ENCODE measurements at places on chromosomes 2 and 18.

- DNase-seq, result no peak
Observed at GRCh38 chr18:57754577-57755338, 48.4 kb downstream of the ATP8B1 start.

- no peak for DNase-seq
Observed at GRCh38 chr2:217614498-217614897, 388.3 kb downstream of the TNS1 start.

DNA sequence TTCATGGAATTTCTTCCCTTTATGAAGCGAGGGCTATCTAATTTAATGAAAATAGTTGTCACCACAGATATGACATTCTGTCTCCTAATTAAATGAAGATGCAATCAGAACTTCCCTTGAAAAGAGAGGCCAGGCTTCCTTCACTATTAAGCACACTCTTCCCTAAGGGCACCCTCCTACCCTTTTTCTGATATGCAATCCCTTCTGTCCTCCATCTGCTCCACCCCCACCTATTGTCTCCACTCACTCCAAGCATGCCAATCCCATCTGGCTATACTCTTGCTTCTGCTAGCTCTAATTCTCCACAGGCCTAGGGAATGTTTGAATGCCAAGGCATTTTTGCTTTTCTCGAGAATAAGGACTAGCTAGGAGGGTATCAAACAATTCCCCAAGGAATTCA lies 818.4 kb upstream of the FSHR start:
- no peak for DNase-seq

DNA sequence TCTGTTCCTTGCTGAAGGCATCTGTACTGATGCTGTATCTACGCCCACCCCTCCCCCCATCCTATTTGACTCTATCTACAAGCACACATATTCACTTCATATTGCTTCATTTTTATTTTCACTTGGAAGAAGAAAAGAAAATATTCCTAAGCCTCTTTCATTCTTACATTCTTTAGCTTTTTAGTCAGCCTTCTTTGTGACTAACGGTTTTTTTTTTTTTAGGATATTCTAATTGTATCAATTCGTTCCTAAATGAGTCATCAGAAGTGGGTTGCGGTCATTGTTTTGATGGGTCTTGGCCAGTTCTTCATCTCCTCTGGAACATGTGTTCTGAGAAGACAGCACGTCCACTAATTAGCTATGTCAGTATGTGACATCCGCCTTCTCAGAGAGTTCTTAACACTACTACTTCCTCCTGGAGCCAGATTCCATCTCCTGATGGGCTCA lies 88.7 kb downstream of the MYO1B start:
- DNase-seq, result peak; percentile 84

- no peak for DNase-seq
Observed at GRCh38 chr18:28512357-28512756, 335.4 kb upstream of the CDH2 start.

DNA sequence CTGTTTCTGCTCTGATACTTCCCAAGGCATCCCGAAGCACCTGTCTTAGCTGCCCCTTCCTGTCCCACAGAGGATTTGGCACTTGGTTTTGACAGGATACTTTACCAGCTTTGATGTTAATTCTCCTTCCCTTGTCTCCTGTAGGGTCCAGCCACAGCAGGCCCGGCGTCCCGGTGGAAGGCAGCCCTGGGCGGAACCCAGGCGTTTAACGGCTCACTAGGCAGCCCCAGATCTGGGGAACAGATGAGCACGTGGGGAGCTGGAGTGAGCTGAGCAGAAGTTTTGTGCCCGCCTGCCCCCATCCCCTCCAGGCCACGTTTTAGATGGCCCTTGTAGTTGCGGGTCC lies 11.4 kb downstream of the ANKRD23 start:
- DNase-seq, result no peak

- DNase-seq, result no peak
Observed at GRCh38 chr18:4353853-4354418, 101.2 kb downstream of the DLGAP1 start.
